Dermis microvascular lymphatic vessel endothelial cell (primary cell): ENCODE measurements at places on chromosomes 3 and 15. TPM values are rescaled to one million over a fixed set of nuclear protein-coding genes. Genes with fewer than 3 reads are reported as not detected.

The TMIE gene
- total RNA-seq, result under 0.01 TPM in 1 of 2 replicates, not detected in the other

The TMEM45A gene
- 10.7 and 21.6 TPM in 2 replicates for total RNA-seq

The DAZL gene
- not detected in 2 replicates for total RNA-seq

The SFMBT1 gene
- total RNA-seq, result 3.9 and 4.3 TPM in 2 replicates

The CCR4 gene
- under 0.01 TPM in 2 replicates for total RNA-seq

The ISLR gene
- total RNA-seq, result 0.13 TPM in 1 of 2 replicates, not detected in the other

The SLC9A9 gene
- total RNA-seq, result 3.9 and 12.3 TPM in 2 replicates

The FGF7 gene
- not detected in 2 replicates for total RNA-seq

The ALG3 gene
- total RNA-seq, result 20.5 and 25.0 TPM in 2 replicates

The EPHB1 gene
- total RNA-seq, result 1.4 and 3.8 TPM in 2 replicates

The NRROS gene
- total RNA-seq, result 6.3 and 13.3 TPM in 2 replicates

The CCDC9B gene
- total RNA-seq, result 6.5 and 13.3 TPM in 2 replicates

The ANKRD34C gene
- total RNA-seq, result not detected in 2 replicates

The GOLGA6L7 gene
- total RNA-seq, result not detected in 2 replicates

The EXD1 gene
- under 0.01 TPM in 1 of 2 replicates, not detected in the other for total RNA-seq

The ARPP21 gene
- not detected in 2 replicates for total RNA-seq

The BSN gene
- total RNA-seq, result under 0.01 TPM in 2 replicates

The PLSCR2 gene
- total RNA-seq, result 0.13 TPM in 1 of 2 replicates, not detected in the other

The RTP3 gene
- total RNA-seq, result not detected in 2 replicates

The RGMA gene
- under 0.01 TPM in 2 replicates for total RNA-seq

The GXYLT2 gene
- 0.13 TPM in 2 replicates for total RNA-seq

The BFSP2 gene
- not detected in 2 replicates for total RNA-seq

The TUSC7 gene
- not detected in 2 replicates for total RNA-seq

The CLDN18 gene
- not detected in 2 replicates for total RNA-seq

The MST1R gene
- 0.13 TPM in 2 replicates for total RNA-seq

The PRSS50 gene
- not detected in 2 replicates for total RNA-seq

The TRPM1 gene
- total RNA-seq, result under 0.01 and 0.25 TPM in 2 replicates

The VIPR1 gene
- total RNA-seq, result 0.38 TPM in 1 of 2 replicates, not detected in the other

The PLA2G4D gene
- not detected in 2 replicates for total RNA-seq

The PPM1L gene
- 0.51 TPM in 2 replicates for total RNA-seq

The ATP13A3 gene
- total RNA-seq, result 88.6 and 125 TPM in 2 replicates

The HGD gene
- total RNA-seq, result 0.26 TPM in 1 of 2 replicates, not detected in the other
